T-helper 2 cell treated with Interferon-gamma antibody and Interleukin-4, amounts not matched to agents 100 ng/mL and 5 ng/mL, for 36 hours (primary cell): ENCODE measurements at places on chromosomes 12 and 14. TPM values are rescaled to one million over a fixed set of nuclear protein-coding genes. Genes with fewer than 3 reads are reported as not detected.

The PMCH gene
- 2.8 and 3.6 TPM in 2 replicates for total RNA-seq

The BEGAIN gene
- 2.2 and 2.8 TPM in 2 replicates for total RNA-seq

The SLC7A7 gene
- total RNA-seq: not detected in 2 replicates

The TRPV4 gene
- not detected in 2 replicates for total RNA-seq

The GALNT6 gene
- total RNA-seq: 24.8 and 26.6 TPM in 2 replicates

The GALNT8 gene
- 2.1 and 2.9 TPM in 2 replicates for total RNA-seq
